ENCODE measurements at places on chromosomes 1 and 21. TPM values are rescaled to one million over a fixed set of nuclear protein-coding genes. Genes with fewer than 3 reads are reported as not detected.

DNA sequence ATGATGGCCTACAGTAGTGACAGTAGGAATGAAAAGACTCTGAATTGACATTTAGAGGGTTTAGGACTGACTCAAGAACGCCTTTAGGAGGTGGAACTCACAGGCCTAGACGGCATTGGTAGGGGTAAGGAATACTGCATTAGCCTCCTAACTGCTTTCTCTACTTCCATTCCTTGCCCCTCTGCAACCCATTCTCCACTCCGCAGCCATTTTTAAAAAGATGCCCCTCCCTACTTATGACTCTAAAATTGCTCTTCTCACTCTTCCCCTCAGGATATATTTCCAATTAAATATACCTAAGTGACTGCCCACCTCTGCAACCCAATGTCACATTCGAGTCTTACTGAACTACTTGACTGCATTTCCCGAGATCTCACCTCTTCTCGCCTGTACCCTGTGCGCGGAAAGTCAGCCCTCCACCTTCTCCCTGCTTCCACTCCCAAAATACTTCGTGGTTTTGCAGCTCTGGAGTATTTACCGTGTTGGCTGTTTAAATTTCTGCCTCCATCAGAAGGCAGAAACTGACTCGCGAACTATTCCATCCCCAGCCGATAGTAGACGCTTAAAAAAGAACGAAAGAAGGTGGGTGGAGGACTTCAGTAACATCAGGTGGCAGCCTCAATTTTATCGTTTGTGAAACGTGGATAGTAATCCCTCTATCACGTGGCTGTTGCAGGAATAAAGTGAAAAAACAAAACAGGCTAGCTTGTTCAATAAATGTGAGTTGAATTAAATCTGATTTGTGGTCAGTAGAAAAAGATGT lies 1.1 kb upstream of the YBX1 start:
- DNase-seq: no peak

GRCh38 chr21:34126269-34126668 lies 52.9 kb downstream of the MRPS6 start:
- no peak for DNase-seq

Gene PCNX2
- total RNA-seq: 3.5 TPM

- DNase-seq: no peak
These were observed 67.7 kb downstream of the COL18A1 start for GRCh38 chr21:45472445-45473365.

Gene KCNJ15
- total RNA-seq: 0.04 TPM

DNA sequence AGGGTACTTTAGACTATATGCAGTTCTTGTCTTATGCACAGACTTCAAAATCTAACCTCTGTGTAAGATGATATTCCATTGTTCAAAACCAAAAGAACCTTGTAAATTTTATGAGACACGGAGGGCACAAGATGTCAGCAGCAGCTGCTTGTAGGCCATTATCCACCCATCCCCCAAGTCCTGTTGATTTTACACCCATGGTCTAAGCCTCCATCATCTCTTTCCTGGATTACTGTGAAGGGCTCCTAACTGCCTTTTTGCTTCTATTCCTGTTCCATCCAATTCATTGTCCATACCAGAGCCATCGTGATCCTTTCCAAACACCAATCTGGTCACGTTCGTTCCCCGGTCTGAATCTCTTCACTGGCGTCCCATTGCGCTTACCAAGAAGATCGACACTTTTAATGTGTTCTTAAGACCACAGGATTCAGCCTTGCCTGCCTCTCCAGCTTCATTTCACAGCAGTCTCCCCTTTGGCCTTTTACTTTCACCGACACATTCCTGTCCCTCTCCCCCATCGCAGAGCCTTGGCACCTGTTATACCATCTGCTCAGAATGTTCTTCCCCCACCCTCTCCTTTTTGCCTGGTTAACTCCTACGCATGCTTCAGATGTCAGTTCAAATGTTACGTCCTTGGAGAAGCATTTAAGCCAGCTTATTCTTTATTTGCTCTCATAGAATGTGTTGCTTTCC lies 107.3 kb upstream of the POU3F1 start:
- DNase-seq: no peak

DNA sequence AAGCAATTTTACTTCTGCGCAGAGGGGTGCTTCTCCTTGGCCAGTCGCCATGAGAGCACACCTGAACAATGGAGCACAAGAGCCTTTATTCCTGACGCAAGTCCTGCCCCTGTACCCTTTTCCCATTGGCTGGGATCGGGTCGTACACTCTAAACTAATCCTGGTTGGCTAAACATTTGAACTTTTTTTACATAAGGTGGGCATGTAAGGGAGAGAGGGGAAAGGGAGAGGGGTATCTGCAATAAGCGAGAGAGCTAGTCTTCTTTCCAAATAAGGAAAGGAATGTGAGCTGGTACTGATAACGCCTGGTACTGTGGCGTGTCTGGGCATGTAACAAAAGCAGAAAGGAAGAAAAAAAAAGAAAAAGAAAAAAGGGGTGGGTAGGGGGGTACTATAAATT lies 21.8 kb downstream of the MFSD2A start:
- no peak for DNase-seq

Gene RHBDL2
- total RNA-seq: 0.33 TPM

GRCh38 chr1:111630567-111630966 lies 11.0 kb downstream of the RAP1A start:
- no peak for DNase-seq

DNA sequence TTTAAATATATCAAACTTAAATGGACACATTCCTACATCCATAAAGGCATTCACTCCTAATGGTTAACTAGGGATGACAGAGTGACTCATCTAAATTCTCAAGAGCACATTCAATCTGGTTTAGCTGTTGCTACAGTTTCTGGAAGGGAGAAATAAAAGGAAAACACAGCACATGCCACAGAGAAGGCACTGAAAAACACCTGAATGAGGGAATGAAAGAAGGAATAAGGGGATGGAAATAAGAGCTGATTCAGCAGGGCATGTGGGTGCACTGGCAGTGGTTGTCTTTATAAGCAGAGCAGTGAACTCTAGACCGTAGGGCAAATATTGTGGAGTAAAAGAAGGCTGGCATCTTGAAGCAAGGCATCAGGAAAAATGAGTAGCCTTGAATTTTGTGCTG lies 79.3 kb downstream of the LHX4 start:
- no peak for DNase-seq

GRCh38 chr1:238690415-238690814 lies 696.0 kb upstream of the CHRM3 start:
- no peak for DNase-seq

DNA sequence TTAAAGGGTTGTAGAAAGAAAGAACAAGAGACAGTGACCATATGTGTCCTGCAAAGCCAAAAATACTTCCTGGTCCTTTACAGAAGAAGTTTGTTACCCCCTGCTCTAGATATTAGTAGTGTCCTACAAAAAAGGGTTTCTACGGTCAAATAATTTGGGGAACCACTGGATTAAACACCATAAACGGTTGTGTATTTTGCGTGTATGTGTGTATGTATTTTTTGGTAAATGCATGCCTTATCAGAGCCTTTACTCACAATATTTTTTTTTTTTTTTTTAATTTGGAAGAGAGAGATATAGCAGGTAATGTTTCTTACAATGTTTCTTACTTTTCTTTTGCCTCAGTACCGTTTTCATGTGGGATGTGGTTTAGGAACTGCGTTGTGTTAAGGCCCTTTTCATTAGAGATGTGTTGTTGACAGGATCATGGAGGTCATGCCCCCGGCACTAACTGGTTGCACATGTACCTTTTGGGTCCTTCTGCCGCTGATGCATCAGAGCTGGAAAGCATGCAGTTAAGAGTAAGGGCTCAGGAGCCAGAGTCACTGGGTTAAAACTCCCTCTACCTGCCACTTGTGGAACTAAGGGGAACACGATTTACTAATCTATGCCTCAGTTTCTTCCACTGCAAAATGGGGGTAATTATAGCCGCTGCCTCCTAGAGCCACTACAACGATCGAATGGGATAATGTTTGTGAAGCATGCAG lies 234.6 kb upstream of the KAZN start:
- no peak for DNase-seq

Gene TPM3
- 1,000 TPM for total RNA-seq

GRCh38 chr1:97893844-97894243 lies 27.0 kb downstream of the DPYD start:
- no peak for DNase-seq

- no peak for DNase-seq
These were observed 34.0 kb upstream of the RUNX3 start for GRCh38 chr1:24963943-24964693.
